Stimulated activated CD8-positive, alpha-beta memory T cell treated with anti-CD3 and anti-CD28 coated beads, Interleukin-2, amount 100 ng/mL, for 1 hour (primary cell): ENCODE measurements at places on chromosomes 4 and X.

- no peak for DNase-seq
Observed at GRCh38 chr4:189912170-189912569, 28.5 kb upstream of the FRG1 start.

DNA sequence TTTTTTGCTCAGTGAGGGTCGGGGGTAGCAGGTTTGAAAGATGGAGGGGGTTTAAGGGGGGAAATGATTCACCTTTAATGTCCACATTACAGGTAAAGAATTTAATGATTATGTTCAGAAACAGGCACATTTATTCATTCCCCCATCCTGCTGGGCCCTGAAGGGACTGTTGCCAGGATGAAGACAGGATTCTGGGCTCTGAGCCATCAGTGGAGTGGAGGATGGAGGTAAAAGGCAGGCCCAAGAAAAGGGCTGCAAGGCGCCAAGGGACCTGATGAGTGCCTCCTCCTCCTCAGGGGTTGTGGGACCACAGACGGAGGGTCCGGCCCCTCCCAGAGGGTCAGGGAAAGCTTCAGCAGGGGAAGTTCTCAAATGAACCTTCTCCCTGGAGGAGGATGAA lies 40.4 kb upstream of the PROM1 start:
- no peak for DNase-seq

GRCh38 chr4:81118086-81118485 lies 87.6 kb downstream of the BMP3 start:
- DNase-seq = no peak

GRCh38 chr4:104615926-104616325 lies 121.2 kb upstream of the CXXC4 start:
- no peak for DNase-seq

- no peak for DNase-seq
Observed at GRCh38 chrX:87376896-87377295, 140.7 kb upstream of the KLHL4 start.

GRCh38 chrX:104566681-104567501 lies 892 bp downstream of the IL1RAPL2 start:
- DNase-seq = no peak

DNA sequence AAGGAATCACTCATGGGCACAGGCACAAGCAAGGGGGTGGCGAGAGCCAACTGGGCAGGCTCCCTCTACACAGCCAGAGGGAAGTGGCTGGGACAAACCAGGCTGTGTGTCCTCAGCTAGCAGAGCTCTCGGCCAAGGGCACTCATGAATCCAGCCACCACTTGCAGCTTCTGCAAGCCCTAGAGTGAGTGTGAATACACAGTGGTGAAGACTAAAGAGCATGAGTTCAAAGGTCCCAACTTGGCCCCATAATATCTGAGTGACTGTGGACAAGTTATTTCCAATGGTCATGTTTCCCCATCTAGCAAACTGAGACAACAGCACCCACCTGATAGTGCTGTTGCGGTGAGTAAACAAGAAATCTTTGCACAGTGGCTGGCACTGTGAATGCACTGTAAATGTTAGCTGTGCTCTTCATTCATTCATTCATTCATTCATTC lies 51.7 kb downstream of the ADGRG2 start:
- DNase-seq = no peak

- DNase-seq = no peak
Observed at GRCh38 chr4:145565328-145565727, 53.9 kb upstream of the MMAA start.

GRCh38 chr4:173272996-173273395 lies 61.2 kb downstream of the HMGB2 start:
- DNase-seq = no peak

- DNase-seq = no peak
Observed at GRCh38 chrX:108156934-108157466, 65.4 kb downstream of the ATG4A start.

DNA sequence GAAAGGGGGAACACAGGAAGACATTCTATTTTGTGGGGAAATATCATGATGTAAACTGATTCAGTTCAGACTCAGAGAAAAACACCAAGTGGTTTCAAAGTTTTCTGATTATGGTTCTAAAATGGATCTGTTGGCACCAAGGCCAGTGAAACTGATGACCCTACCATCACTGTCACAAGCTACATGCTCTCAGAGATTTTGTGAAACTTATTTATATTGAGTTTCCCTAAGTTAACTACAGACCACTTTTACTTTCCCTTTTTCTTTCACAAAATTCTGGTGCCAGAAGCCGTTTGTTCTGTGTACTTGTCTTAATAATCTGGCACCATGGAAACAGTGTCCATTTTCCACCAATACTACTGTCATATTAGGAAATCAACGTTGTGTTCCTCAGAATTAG lies 43.4 kb upstream of the CABS1 start:
- no peak for DNase-seq

DNA sequence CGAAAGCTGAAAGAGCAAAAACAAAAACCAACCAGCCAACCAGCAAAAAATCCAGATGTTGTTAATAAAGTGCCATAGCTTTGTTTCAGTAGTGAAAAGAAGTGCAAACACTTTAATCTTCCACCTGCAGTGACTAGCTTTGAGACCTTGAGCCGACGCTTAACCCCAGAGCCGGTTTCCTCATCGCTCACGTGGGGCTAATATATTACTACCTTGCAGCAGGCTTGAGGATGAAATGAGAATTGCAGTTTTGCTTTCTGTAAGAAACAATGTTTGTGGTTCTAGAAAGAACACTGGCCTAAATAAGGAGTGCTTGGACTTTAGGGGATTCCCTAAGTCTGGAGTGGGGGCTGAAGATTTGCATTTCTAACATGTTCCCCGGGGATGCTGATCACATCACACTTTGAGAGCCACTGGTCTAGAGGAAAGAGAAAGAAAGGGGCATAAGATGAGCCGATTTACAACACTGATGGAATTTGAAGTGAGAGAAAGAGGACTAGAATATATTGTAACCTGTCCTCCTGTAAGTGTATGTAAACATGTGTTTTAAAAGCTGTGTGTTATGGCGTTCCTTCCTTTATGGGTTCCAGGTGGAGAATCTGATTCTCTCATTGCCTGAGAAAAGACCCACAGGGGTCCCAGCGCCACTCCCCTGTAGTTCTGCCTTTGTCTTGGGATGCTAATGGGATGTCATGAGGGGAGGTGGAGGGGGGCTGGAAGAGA lies 1.4 kb downstream of the FGF2 start:
- DNase-seq = no peak

DNA sequence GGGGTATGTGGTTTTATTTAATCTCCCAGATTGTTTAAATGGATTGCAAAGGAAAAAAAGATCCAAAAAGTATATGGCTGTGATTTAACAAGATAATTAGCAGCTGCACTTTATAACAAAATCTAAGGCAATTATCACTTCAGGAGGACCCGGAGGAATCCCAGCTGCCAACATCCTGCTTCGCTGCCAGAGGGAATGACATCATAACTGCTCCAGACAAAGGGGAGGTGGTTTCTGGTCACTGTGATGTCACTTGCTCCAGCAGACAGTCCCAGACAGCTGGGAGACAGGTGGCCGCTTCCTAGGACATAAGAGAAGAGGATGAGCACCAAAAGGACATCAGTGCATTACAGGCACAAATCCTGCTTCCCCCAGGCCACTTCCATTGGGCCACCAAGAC lies 371.0 kb downstream of the BCOR start:
- DNase-seq = no peak

DNA sequence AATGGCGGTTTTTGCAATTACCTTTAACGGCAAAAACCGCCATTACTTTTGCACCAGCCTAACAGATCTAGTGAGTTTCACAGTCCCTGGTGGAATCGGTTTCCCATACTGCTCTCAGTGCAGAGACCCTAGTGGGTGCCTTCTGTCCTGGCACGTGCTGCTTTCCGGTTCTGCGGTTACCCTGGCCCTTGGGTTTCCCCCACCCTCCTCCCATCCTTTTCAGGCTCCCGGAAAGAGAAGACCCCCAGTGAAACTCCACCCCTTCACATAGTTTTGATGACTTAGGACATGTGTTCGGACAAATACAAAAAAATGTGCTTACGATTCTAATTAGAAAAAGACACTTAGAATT lies 36.9 kb downstream of the NLGN3 start:
- no peak for DNase-seq

- no peak for DNase-seq
Observed at GRCh38 chrX:111116666-111117065, 20.7 kb downstream of the PAK3 start.

DNA sequence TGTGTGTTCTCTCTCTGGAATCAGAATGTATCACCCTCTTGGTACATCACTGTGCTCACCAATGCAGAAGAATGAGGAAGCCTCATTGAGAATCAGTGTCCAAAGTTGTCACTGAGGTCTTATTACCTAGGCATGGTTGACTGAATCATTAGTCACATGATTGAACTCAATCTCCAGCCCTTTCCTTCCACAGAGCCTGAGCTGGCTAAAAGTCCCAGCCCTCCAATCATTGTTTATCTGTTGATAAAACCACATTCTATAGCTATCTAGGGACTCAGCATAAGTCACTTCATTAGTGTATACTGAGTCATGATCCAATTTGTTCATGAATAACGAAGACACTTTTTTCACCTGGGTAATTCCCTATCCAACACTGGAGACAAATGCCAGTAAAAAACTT lies 396.8 kb downstream of the TRAM1L1 start:
- no peak for DNase-seq

DNA sequence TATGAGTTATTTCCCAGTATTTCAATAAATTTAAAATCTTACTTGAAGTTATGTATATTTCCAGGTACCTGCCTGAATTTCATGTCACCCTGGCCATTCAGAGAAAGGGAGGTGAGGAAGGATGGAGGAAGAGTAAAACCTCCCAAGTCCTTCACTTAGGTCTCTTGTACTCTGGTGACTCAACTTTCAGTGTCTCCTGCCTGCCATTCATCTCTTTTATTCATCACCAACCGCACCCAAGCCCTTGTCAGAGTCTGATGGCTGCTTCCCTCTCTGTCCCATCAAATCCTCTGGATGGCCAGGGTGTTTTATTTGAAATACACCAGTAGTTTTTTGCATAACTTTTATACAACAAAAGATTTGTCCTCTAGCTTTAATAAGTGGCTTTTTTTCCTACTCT lies 17.8 kb downstream of the TMPRSS11E start:
- no peak for DNase-seq

DNA sequence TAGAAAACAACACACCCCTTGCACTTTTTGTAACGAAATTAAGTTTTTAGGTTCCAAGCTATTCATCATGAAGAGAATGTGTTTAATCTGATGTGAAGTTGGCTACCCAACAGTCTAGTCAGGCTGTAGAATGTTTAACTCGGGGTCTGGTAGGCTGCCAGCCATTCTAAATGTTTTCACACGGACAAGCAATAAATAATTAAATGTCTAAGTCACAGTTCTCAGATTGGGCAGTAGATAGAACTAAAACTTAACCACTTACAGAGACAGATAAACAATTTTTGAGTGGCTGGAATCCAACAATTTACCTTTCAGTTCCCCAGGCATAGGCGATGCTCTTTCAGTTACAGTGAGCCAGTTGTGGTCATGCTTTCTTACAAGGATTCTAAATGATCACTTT lies 66.5 kb downstream of the CHIC2 start:
- no peak for DNase-seq

GRCh38 chr4:63049726-63050125 lies 1359.5 kb downstream of the TECRL start:
- no peak for DNase-seq

DNA sequence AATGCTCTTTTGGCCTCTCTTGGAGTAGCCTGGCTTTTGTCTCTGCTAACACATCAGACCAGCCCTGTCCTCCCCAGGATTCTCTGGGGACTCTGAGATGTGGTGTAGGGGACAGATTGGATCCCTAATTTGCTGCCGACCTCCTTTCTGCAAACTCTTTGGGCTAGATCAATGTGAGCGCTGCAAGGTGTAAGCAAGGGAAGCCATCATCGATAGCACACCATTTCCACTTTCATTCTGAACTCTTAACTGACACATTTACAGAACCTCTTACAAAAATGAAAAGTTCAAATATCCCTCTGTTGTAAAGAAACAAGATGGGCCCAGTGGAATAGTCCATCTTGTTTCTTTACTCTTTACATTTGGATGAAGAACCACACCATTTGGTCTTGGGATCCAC lies 46.6 kb downstream of the PGRMC2 start:
- no peak for DNase-seq

DNA sequence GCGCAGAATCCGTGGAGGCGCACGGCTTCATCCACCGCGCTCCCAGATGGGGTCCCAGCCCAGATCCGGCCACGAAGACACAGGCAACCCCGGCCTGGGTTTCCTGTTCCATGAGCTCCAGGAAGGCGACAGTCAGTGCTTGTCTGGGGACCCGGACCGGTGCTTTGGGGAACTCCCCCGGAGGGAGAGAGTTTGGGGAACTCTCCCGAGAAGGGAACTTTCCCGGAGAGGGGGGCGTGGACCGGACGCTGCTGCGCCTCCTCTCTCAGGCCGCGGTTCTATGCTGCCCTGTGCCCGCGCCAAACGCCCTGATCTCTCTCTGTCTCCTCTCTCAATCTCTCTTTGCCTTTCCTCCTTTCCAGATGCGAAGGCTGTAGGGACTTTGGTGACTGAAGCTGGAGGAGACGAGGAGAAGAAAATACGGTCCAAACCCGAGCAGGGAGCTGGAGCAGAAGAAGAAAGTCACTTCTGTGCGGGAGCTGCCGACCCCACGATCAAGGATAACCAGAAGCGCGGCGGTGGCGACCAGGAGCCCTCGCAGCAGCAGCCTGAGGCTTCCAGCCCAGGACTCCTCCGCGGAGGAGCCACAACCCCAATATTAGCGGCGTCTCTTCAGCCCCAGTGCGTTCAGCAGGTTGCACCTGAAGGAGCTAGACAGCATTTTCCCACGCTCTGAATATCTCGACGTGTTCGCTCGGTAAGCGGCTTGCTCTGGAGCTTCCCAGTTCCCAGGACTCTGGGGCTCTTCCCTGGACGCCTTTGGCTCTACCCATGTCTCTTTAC lies 47.6 kb upstream of the NKAP start:
- DNase-seq = no peak

DNA sequence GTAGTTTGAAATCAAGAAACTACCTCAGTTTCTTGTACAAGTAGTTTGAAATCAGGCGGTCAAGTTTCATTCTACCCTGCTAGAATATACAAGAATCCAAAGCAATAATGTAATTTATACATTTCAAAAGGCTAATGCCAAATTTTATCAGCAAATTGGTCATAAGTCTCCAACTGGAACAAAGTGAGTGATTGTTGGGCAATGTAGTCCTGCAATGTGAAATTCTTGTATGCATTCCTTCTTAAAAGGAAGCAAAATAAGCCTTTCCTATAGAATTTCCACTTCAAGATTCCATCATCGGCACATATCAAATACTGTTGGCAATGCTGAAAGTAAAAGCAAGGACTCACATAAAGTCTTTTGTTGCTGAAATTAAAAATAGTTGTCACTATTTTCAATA lies 334.9 kb downstream of the IL1RAPL1 start:
- no peak for DNase-seq
